ENCODE measurements at places on chromosomes 7 and 10.
A peak's percentile ranks its signal among the peaks of the same experiment; 100 is the strongest.

DNA sequence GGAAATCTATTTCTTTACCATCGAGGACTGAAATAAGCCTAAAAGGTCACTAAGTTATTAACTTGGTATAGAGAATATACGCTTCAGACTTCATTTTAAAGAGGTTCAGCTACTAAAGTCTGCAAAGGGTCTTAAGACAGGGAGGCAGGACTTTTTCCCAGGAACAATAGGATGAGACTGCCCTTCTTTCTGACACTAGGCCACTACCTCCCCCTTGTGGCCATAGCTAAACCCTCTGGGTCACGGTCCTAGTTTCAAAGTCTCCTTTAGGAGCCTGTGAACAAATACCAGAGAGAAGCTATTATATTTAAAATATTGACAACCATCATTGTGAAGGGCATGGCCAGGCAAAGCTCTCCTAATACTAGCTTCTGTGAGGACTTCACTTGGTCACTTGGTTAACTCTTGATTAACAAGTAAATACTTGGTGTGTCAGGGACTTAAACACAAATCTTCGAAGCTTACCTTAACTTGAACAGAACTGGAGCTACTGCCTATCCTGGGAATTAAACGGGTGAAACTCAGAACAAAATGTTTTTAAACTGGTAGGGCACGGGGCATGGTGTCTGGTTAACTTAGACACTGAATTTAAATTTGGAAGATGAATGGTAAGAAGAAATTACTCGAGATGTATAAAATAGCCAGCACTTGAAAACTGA lies 75.6 kb downstream of the CCDC6 start:
- no peak for DNase-seq

- no peak for DNase-seq
Observed at GRCh38 chr7:16587790-16588189, 57.8 kb downstream of the ANKMY2 start.

DNA sequence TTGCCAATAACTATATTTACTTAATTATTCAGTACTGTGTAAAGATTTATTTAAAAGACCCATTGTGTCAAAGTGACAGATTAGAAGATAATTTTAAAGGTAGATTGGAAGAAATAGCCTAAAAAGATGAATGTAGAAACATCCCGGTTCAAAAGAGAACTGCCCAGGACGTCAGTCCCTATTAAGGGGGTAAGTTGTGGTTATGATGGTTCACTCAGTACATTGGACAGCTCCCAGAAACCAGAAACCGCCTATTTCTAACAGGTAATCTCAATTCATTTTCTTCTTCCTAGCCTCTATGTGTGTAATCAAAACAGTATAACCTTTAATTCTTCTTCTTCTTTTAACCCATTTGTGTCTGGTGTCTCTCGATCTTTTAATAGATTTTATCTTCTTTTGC lies 1.5 kb upstream of the FERD3L start:
- DNase-seq, result no peak

GRCh38 chr7:49397750-49398149 lies 375.7 kb upstream of the VWC2 start:
- DNase-seq, result no peak

GRCh38 chr10:117681104-117681503 lies 138.6 kb downstream of the EMX2 start:
- DNase-seq, result no peak

GRCh38 chr10:56547163-56547562 lies 186.1 kb upstream of the ZWINT start:
- DNase-seq, result no peak

DNA sequence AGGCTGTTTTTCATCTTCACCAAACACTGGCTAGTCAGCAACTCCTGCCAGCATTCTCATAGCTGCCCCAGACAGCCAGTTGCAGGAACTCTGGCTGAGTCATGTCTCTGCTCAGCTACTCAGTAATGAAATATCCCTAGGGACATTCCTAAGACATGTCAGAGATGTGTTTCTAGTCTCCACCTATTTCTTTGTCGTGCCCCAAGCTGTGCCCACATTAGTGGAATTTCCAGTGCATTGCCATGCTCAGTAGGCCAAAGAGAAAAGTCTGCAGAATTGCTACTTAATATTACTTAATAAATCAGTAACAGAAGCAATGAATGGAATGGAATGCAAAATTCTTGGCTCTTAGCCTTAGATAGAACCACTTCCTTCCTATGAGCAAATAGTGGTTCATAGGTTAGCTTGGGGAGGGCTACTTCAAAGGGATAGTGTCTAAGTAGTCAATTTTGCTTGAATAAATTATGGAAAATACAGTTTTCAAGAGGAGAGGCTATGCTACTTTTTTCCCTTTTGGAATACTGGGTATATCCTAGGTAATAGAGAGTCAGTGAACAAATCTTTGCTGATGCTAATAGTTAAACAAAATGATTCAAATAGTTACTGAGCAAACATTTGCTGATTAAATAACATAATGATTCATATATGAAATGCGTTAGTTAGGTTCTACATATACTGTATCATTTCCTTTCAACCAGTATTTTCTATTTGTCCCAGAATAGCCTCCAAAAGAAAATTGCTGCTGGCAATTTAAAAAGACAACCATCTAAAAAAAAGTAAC lies 23.6 kb upstream of the SEMA3C start:
- DNase-seq, result no peak

DNA sequence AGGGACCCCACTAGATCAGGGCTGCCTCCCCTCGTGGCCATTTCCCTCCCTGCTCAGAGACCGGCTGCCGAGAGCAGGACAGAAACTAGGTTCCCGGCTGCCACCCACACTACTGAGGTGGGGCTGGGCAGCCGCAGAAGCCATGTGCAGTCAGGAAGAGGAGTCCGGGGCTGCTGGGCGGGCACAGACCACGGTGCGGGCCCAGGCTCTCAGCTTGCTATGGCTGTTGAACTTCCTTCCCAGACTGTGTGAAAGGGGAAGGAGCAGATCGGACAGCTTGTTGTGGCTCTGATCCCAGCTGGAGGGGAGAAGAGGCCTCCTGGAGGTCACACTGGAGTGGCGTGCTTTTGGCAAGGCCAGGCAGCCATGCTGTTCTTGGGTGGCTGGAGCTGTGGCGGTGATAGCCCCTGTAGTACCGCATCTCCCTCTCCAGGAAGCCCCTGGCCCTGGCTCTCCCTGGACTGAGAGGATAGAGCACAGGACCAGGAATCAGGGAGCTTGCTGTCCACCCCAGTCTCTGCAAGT lies 56.8 kb downstream of the HK1 start:
- DNase-seq, result peak; percentile 23

DNA sequence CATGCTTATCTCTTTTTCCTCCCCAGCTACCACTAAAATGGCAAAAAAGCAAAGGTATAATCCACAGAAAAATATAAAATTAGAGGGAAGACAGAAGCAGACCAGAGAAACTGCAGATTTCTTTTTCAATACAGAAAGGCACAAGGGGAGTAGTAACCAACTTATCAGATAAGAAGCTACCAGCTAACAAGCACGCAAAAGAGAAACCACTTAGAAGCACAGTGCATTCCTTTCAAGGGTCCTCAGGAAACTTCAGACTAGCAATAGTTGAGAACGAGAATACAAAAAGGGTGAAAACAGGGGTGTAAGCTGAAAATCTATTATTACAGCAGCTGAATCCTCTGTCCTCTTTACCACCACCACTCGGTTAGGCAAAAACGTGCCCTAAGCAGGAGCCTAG lies 9.9 kb upstream of the OR2A5 start:
- DNase-seq, result no peak

DNA sequence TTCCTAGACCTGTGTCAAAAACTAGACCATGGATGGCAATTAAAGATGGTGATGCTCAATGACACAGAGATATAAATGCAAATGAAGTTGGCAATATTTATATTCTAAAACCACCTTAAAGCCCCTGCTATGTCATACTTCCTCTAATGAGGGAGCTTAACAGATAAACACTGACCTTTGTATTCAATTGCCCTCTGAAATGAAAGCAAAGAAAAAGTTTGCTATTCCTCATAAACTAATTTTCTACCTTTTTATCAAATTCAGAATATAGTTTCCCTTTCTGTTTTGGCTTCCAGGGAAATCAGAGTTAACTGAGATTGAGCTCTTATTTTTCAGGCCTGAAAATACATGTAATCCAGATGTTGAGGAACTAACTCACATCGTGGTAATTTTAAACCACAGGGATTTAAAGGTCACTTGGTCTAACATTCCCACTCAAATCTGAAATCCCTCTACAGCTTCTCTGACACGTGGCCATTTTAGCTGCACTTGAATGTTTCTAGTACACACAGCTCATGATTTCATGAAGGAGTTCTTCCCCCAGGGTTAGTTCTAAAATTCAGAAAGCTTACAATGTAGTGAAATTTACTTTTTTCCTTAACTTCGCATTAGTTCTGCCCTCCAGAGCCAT lies 37.9 kb upstream of the ABCB5 start:
- DNase-seq, result no peak

DNA sequence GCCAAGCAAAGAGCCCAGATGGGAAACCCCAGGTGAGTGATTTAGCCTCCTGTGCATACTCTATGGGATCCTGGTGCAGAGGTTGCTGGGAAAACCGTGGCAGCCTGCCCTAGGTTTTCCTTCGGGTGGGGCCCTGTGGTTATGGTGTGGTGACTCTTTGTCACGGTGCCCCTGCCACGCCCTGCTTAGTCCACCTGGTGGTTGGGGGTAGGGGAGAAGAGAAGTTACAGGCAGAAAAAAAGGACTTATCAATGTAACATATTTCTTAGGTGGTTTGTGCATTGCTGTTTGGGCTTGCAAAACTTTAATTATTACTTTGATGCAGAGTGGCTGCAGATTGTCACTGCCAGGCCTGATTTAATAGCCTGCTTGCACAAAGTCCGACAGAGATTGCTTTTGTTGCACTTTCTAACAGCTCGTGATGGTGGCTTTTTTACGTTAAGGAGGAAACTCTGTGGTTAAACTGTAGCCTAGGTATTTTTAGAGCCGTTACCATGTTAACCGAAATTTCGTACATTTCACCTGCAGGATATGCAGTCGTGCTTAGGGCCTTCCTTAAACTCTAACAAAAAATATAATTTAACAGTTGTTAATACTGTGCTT lies 197.4 kb downstream of the RNLS start:
- no peak for DNase-seq

GRCh38 chr10:79350407-79351154 lies 3.3 kb downstream of the PPIF start:
- no peak for DNase-seq

GRCh38 chr7:128812514-128813168 lies 17.6 kb upstream of the FLNC start:
- DNase-seq, result no peak

DNA sequence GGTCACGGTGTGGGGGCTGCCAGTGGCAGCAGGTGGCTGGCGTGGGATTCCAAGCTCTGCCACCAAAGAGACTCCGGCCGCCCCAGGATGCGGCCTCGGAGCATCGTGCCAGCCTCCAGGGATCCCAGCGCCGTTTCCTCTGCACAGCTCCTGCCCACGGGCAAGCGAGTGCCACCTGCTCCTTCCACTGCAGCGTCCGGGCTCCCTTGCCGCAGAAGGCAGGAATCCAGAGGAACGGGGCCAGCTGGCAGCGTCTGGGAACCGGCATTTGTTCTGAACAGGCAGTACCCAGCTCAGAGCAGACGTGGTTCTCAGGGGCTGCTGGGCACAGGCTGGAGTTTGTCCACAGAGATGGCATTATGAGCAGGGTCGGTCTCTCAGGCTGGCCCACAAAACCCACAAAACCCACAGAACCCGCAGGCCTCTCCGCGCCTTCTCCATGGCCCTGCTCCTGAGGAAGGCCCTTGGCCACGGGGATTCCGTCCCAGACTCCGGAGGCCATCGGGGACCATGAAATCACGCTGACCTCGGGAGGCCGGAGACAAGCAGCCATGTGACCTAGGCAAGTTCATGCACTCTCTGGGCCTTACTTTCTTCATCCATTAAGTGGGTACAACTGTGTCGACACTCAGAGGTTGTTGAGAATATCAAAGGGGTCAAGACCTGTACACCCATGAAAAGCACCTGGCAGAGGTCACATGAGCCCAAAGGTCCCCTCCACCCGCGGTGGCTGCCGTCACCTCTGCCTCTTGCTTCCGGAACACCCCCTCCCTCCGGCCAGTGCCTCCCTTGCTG lies 72.1 kb upstream of the TNRC18 start:
- DNase-seq, result peak; percentile 60

- DNase-seq, result no peak
Observed at GRCh38 chr10:126253611-126253998, 134.7 kb downstream of the ADAM12 start.

GRCh38 chr7:34158368-34159153 lies 253.2 kb downstream of the BMPER start:
- no peak for DNase-seq

- DNase-seq, result no peak
Observed at GRCh38 chr7:24724451-24725190, 32.6 kb downstream of the GSDME start.

GRCh38 chr10:70564901-70565351 lies 37.6 kb downstream of the PRF1 start:
- no peak for DNase-seq

DNA sequence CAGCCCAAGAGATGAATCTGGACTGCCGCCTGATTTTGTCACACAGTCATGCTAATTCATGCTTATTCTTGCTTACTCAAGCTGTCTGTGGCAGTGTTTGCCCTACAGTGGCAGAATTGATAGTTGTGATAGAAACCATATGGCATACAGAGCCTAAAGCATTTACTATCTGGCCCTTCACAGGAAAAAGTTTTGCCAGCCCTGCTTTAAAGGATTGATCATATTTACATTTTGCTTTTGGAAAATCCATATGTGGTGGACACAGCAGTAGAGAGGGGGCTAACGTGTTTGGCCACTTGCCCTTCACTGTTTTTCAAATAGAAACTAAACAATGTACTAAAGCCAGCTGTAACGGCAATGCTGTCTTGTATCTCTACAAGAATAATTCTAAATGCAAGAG lies 974.0 kb upstream of the GHITM start:
- no peak for DNase-seq

DNA sequence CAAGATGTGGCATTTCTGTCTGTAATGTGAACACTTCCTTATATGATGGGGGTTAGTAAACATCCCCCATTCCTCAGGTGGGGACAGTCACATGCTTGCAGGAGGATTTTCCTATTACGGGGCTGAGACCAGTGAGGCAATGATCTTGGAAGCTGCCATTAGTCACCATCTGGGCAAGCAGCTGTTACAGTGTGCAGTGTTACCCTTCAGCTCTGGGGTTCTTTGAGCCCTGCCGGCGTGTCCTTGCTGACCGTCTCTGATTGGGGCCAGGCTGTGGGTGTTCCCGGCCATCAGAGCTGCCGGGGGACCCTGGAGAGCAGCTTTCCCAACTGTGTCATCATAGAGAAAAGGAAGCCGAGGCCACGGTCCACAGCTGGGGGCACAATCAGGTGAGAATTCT lies 126.8 kb upstream of the FAM20C start:
- DNase-seq, result no peak

DNA sequence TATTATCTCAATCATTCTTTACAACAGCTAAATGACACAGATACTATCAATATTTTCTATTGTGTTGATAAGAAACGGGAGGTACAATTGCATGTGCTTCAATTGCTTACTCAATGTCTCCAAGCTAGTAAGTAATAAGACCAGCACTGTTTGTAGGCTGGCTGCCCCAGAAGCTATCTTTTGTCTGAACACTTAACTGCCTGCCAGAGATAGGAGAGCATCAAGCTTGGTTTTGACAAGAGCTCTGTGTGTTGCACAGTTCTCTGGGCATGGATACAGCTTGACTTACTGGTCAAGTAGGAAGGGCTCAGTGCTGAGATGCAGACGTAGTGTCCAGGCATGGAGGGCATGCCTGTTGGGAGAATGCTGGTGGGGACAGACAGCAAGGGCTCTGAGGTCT lies 26.3 kb upstream of the CAPZA2 start:
- no peak for DNase-seq
